Muscle of leg (tissue), 16 donors: ENCODE measurements at places on chromosomes 11 and 22. TPM values are rescaled to one million over a fixed set of nuclear protein-coding genes. Genes with fewer than 3 reads are reported as not detected.

DNA sequence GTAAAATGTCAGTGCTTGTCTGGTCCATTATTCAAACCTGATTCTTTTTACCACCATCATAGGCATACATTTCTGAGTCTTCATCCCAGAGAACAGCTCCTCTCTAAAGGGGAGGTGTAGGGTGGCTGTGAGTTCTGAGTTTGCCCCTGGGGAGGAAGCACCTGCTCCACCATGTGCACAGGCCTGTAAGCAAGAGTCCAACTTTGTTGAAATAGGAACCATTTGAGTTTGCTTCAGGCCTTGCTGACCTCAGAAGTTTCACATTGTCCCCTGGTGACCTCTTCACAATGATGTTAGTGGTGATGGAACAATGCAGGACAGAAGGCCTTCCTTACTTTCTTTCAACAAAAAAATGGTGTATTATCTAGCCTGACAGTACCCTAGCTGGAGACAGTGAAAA, 54.6 kb upstream of the TOP3B start:
- DNase-seq: peak; percentile 15

The LMNTD2 gene
- 1.5 TPM for polyA plus RNA-seq

The SCGB1A1 gene
- polyA plus RNA-seq: not detected

GRCh38 chr11:84775503-84775902, 851.6 kb downstream of the DLG2 start:
- DNase-seq: no peak

GRCh38 chr11:85806876-85807275, 4.1 kb downstream of the SYTL2 start:
- DNase-seq: no peak

DNA sequence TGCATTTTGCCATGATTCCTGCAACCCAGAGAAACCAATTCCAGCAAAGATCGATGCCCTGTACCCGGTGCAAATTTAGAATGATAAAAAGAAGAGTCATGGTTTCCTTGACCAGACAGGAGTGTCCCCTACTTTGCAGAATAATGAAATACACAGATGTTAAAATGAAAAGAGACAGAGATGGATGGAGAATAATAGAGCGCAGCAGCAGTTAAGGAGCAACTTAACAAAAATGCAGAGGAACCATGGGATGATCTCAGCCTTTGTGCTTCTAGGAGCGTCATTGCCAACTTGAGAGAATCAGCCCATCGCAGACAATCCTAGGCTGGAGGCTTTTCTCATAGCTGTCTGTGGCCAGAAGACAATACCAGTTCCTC, 127.1 kb downstream of the LDLRAD3 start:
- no peak for DNase-seq

The F2 gene
- polyA plus RNA-seq: 0.41 TPM

DNA sequence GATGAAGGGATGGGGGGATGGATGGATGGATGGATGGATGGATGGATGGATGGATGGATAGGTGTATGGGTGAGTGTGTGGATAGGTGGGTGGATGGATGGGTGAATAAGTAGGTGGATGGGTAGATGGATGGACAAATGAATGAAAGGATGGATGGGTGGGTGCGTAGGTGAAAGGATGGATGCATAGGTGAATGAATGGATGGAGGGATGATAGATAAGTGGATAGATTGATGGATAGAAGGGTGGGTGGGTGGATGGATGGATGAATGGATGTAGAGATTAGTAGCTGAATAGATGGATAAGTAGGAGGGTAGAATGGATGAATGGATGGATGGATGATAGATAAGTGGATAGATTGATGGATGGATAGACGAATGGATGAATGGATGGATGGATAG, 152.7 kb downstream of the MN1 start:
- no peak for DNase-seq

DNA sequence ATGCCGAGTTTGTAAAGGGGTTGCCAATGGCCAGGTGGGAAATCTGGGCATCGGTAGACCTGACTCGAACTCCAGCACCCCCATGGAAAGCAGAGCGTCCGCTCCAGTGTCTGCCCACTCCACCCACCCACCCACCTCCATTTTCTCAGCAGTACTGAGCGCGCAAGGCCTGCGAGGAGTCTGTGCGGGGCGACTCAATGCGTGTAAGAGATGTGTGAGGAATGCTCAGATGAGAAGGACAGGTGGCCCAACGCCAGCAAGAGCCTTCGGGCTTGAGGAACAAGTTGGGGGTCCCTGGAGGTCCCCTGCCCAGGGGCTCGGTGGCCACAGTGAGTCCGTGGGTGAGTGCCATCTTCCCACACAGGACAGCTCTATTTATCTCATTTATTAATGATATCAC, 50.6 kb downstream of the CERK start:
- DNase-seq: no peak

GRCh38 chr22:28379075-28379779, 300.4 kb downstream of the TTC28 start:
- no peak for DNase-seq

The NRXN2 gene
- 39.0 TPM for polyA plus RNA-seq

The GSC2 gene
- polyA plus RNA-seq: not detected

- DNase-seq: no peak
These were observed 588.4 kb downstream of the METTL15 start for GRCh38 chr11:28696591-28696990.

The CRYBB3 gene
- polyA plus RNA-seq: 0.37 TPM

- DNase-seq: peak; percentile 3
These were observed 789.4 kb upstream of the KIRREL3 start for GRCh38 chr11:127789927-127790326.

DNA sequence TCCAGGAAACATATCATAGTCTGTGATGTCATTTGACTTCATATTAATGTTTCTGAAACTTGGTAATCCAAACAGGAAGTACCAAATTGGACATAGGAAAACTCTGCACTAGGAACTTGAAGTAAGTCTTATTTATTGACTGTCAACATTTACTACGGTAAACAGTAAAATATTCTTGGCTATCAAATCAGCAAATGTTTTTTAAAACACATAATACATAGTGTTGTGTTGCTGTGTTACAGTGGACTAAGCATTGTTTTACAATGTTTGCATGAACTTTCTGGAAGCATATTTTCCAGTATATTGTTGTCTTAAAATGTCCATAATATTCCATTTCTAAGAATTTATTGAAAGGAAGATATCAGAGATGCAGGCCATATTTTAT, 2.8 kb upstream of the OR51E2 start:
- DNase-seq: no peak

- DNase-seq: peak; percentile 4
These were observed 30.0 kb upstream of the SEZ6L start for GRCh38 chr22:26139310-26139709.

DNA sequence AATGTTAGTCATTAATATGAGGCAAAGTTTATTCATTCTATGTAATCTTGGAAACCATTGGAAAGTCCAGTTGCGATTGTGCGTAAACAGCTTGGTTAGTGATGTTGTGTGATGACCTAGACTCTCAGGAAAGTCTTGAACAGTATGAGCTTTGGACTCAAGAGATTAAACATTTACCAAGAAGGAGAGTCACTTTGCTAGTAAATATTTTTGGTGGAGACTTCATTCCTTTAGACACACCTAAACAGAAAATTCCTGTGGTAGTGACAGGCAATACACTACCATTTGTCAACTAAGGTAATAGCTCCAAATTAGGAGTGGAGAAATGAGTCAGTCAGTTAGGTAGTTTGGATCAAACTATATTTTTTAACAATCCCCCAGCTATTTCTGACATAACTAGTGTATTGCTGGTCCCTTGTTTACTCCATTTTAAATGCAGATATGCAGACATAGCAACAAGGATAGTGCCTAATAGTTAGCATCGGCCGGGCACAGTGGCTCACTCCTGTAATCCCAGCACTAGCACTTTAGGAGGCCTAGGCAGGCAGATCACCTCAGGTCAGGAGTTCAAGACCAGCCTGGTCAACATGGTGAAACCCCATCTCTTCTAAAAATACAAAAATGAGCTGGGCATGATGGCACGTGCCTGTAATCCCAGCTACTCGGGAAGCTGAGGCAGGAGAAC, 89.3 kb downstream of the ARHGAP42 start:
- DNase-seq: no peak

The ADAMTS15 gene
- 32.7 TPM for polyA plus RNA-seq

- DNase-seq: no peak
These were observed 661 bp downstream of the ADAMTS8 start for GRCh38 chr11:130427581-130428315.

The FAM83F gene
- polyA plus RNA-seq: 0.82 TPM

The KRTAP5-11 gene
- polyA plus RNA-seq: not detected

The MMP27 gene
- not detected for polyA plus RNA-seq

- DNase-seq: no peak
These were observed 351.0 kb upstream of the B3GAT1 start for GRCh38 chr11:134763030-134763388.

DNA sequence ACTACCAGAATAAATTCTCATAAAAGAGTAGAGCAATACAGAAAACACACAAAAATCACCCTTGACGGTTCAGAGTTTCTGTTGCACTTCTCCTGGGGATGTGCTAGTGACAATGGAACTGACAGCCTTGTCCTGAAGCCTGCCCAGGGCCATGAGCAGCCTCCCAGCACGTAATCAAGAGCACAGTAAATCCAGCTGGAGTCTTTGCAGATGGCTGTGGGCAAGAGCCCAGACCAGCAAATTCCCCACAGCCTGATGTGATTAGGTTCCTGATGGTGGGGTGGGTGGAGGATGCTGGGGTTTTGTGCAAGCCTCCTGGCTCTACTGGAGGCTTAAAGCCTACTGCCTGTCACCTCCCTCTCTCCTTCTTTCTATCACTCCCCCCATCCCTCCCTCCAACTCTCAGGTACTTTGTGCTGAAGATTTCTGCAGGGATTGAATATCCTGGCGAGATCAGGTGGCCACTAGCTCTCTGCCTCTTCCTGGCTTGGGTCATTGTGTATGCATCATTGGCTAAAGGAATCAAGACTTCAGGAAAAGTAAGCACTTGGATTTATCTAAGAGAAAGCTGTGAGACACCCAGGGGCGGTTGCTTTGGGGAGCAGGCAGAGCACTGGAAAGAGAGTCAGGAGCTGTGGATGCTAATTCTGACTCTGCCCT, 18.1 kb downstream of the SLC6A5 start:
- DNase-seq: peak; percentile 21

DNA sequence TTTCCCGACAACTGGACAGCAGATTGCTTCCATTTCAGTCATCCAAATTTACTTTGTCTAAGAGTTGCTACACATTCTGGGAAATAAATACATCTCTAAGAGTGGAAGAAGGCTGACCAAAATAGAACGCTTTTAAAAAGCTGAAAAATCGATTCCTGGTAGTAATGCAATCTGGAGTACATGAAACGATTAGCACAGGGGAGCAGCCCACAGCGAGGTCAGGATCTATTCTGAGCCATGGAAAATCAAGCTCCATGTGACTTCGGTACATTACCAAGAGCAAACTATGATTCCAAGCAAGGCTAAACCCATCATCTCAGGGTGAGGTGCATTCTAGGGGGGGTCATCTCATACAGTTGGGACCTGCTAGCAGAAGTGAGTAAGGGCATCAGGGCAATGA, 249.3 kb downstream of the BLID start:
- peak; percentile 66 for DNase-seq

DNA sequence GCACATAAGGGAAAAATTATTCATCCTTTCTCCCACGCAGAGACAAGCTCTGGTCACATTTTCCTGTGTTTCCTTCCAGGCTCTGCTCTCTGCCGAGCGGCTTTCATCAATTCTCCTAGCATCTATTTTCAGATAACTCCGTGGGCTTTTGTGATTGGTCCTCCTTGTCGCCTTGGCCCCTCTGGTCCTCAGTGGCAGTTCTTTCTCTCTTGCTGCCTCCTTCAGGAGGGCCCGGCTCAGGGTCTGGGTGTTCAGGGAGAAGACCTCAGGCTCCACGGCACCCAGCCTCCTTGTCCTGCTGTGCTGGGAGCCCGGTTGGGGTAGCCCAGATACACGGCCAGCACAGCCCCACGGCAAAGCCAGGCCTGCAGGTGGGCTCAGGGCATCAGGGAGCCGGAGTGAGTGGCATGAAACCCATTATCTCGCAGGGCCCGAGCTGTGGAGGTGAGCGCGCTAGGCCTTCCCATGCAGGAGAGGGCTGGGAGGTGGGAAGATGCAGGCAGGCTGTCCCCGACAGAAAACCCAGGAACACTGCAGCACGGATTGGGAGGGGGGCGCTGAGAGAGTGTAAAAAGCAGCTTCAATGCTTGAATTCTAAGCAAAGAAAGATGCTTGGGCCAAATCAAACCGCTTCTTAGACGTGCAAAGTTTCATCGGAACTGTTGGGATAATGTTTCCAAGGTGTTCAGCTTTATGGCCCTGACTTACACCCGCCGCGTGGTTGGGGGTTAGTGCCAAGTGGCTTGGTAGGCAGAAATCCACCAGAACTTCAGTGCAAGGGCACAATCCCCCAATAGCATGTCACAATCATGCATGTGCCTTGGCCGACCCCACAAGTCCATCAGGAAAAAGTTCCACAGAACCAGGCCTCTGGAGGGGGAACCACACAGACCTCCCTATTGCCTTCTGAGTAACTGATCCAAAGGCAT, 81.9 kb upstream of the WNT7B start:
- DNase-seq: peak; percentile 80

The KLHL35 gene
- 2.3 TPM for polyA plus RNA-seq

GRCh38 chr11:1928891-1929541, 9.5 kb downstream of the TNNT3 start:
- DNase-seq: no peak

The SNAP29 gene
- polyA plus RNA-seq: 24.8 TPM

DNA sequence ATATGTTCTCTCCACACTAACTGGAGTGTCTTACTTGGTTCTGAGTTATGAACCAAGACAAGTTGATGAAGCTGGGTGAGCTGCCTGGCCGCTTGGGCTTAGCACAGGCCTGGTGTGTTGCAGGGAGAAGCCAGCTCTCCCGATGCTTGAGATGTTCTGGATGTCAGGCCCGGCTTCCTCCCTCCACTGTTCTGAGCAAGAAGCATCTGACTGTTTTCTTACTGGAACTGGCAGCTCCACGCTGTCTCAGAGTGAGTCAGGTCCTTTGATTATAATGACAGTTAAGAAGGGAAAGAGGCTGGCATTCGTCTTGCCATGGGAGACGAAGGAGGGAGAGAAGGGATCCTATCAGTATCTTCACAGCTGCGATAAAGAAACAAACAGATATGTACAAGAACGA, 46.5 kb upstream of the CRTAM start:
- no peak for DNase-seq

The CDKN1C gene
- polyA plus RNA-seq: 197 TPM

GRCh38 chr11:44557464-44557863, 8.0 kb upstream of the CD82 start:
- no peak for DNase-seq

The CCDC87 gene
- polyA plus RNA-seq: 0.15 TPM

- no peak for DNase-seq
These were observed 320.7 kb downstream of the TMEM135 start for GRCh38 chr11:87358461-87358860.

The OR52H1 gene
- not detected for polyA plus RNA-seq
